ENCODE measurements at places on chromosomes 5 and 9.

DNA sequence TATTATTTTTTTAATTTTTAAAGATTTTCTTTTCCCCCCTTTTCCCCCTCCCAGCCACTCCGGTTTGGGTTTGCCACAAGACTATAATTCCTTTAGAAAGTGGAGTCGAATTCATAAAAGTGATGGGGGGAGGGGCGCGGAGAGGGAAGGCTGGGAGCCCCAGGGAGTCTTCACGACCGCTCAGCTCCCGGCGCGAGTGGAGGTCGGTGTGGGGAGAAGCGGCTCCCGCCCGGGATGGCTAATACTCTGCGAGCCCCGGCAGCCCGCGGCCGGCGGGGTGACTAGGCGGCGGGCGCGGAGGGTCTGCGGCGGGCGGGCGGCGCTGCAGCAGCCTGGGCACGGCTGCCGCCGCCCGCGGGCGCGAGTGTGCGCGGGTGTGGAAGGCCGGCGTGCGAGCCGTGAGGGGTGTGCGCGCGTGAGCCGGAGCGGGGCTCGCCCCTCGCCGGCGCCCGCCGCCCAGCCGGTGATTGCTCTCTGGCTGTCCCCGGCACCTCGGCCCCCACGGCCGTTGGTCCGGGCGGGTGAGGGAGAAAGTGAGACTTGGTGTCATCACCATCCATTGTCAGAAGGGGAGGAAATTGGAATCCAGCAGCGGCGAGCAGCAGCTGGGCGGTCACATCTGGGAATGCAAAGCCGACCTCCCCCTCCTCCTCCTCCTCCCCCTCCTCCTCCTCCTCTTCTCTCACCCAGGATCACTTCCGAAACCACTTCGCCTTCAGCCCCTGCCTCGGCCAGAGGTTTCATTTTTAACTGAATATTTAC, at the start of gene PARP8:
Gene PARP8, plus strand, starts transcription at position 377 of the 762 bp plus-strand sequence. CDS start 459 bp downstream, outside the sequence.
- no peak for DNase-seq

- DNase-seq = no peak
Observed at GRCh38 chr5:17184588-17184987, 32.8 kb upstream of the BASP1 start.

DNA sequence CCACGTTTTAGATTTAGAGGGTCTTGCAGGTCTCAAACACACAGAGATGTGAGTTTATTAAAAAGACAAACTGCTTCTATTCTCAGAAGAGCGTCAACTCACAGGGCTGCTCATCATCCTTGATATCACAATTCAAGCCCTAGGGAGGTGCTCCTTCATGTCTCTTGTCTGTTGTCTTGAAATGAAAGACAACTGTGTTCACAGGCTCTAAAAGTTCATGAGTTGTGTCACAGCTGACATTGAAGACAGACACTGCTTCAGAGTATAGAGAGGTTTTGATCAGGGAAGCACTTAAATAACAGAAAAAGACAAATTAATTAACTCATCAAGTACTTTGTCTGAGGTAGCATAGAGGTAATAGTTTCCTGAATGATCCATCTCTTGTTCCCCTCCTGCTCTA, 1917.6 kb upstream of the WWC1 start:
- no peak for DNase-seq

- no peak for DNase-seq
Observed at GRCh38 chr5:67160272-67160671, 36.3 kb downstream of the CD180 start.
